ENCODE measurements at places on chromosomes 3 and 15.

- no peak for DNase-seq
These were observed 17.5 kb downstream of the VGLL3 start for GRCh38 chr3:86973440-86973839.

DNA sequence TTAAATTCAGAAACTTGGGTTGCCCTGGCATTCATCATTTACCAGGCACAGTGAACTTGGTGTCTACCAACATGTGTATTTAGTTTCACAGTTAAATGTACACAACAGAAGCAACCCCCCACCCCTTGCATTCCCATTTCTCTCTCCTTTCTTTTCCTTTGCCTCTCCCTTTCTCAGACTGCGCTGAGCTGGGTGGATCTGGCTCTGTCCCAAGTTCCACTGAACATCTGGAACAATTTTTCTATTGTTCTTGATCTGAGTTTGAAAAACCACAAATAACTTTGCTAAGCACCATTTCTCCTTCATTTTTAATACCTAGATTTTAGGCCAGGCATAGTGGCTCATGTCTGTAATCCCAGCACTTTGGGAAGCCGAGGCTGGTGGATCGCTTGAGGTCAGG lies 242.2 kb downstream of the ABHD5 start:
- DNase-seq: no peak

DNA sequence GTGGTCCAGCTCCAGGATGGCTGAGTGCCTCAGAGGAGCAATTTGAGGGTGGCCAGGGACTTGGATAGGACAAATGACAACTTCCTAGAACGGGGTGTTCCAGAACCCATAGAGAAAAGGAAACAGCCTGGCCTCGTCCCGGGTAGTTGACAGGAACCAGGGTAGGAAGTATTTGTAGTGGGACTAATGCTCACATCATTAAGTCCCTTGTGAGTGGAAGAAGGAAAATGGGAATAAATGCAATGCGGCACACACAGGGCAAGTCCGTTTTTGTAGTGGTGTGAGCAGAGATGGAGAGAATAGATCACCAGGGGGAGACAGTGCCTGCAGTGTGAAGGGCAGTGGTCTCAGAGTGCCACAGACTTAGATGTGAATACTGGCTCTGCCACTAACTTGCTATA lies 19.6 kb downstream of the TIMP4 start:
- DNase-seq: no peak

GRCh38 chr15:57263520-57263919 lies 112.8 kb upstream of the CGNL1 start:
- DNase-seq: no peak

DNA sequence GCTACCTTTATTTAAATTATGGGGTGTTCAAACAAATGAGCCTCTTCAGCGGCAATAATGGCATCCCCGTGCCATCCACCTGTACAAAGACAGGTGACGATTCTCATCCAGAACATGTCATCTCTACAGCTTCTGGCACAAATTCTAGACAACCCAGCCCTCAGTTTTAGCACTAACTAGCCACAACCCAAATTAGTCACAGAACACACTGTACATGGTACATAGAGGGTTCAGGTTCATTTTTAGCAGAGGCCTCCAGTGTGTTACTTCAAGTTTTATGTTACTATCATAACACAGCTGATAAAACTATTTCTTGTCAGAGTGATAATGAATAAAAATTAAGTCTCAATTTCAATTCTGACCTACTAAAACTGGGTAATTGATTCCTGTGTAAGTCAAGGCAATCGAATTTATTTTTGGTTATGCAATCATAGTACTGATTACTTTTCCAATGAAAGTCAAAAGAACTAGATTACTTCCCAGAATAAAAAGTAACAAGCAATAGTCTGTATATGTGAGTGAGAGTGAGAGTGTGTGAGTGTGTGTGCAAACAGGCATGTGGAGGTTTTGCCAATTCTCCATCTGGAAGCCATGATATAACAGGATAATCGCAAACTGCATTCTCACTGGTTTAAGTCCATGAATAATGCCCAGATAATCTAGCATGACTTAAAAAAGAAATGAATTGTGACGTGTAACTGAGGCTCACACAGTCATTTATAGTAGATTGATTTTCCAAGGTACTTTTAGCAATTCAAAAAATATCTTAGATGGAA lies 37.4 kb downstream of the SHQ1 start:
- no peak for DNase-seq

- no peak for DNase-seq
These were observed 193.3 kb downstream of the ISL2 start for GRCh38 chr15:76529911-76530310.

DNA sequence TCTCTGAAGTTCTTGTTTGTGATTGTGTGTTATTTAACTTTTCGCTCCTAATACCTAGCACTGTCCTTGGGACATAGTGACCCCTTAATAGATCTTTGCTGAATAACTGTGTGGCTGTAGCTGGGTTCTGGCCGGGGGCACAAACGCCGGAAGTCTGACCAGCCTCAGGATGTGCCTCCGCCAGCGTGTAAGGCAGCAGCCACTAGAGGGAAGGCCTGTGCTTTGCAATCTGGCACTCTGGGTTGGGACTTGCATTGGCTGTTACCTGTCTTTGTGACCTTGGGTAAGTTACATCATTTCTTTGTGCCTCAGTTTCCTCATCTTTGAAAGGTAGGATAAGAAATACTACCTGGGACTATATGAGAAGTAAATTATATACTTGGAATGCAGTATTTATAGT lies 158.7 kb downstream of the GHSR start:
- no peak for DNase-seq

DNA sequence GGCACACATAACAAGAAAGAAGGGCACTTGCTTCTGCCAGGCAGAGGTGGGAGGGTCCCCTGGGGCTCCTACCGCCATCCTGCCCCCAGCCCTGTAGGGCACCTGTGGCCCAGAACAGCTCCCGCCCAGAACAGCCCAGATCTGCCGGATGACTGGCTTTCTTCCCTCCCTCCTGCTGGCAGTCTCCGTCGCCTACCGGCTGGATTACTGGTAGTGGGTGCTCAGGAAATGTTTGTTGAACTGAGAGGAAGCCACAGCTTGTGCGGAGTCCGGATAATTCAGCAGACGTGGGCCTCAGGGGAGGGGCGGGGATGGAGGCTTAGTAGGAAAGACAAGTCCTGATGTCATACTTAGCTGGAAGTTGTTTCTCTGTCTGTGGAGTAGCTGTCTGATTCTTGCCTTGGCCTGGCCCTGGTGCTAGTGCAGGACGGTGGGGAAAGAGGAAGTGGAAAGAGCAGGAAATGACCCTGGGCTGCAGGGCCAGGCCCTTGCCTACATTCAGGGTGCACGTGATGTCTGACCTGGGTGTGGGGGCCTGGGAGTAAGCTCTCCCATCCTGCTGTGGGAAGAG lies 6.7 kb downstream of the CCDC9B start:
- DNase-seq: peak; percentile 31

DNA sequence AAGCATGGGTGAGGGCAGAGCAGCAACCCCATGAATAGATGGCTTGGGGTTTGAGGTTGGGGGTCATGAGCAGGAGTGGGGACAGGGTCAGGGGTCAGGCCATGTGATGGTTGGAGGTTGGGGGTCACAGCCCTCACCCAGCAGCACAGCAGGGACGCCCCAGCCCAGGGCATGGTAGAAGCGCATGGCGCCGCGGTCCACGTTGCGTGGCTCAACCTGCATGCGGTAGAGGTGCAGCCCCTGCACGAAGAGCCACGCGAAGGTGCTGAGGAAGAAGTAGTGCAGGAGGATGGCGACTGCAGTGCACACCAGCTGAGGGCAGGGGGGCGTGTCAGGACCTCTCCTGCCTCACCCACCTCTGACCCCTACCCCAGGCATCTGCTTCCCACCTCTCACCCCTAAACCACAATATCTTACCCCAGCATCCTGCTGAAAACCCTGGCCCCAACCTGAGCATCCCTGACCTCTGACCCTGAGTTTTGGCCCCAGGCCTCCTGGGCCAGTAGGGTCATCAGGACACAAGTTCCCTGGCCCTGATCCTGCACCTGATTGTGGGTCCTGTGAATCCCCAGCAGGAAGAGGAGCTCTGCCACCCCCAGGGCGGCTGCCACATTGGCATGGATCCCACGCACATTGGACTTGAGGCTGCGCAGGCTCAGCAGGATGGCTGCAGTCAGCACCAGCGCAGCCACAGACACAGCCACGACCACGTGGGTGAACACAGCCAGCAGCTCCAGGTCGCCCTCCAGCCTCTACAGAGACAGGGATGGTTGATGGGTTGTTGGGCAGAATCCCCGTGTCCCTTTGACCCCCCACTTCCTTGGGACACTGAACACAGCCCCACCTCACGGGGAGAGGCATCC lies 9.9 kb upstream of the SLC26A6 start:
- DNase-seq: no peak

GRCh38 chr15:51780636-51781035 lies 29.2 kb downstream of the TMOD2 start:
- DNase-seq: no peak

DNA sequence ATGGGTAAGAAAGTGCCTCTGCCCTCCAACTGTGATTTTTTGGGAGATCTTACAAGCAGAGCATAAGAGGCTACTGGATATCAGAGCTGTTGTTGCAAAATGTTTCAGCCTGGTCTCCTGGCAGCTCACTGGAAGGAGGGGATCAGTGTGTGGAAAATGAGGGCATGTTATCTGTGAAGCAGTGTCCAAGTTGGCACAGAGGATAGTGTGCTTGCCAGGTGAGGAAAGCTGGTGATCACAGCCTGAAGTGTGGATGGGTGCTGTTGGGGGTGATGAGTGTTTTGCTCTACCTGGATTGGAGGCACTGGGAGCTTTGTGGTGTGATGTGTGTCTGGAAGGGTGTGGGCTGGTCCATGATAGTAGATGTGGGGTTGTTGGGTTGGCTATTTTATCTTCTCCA lies 69.3 kb downstream of the MCTP2 start:
- DNase-seq: no peak

DNA sequence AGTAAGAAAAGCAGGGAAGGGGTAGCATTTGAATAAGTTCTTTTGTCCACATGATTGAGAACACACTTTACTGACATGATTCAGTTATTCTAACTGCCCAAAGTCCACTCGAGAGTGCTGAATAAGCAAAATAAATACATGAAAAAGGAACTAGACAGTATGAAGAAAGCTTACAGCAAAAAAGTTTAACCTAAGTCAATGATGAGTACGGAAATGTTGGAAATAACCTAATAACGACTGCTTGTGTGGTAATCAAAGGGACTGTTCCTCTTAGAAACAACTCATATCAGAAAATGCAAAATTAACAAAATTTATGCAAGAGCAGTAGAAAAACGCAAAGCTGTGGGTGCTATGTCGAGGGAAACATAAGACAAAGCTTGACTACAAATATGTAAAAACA lies 36.6 kb downstream of the DMXL2 start:
- DNase-seq: no peak

- DNase-seq: no peak
These were observed 119.9 kb upstream of the FHIT start for GRCh38 chr3:61371123-61371522.

DNA sequence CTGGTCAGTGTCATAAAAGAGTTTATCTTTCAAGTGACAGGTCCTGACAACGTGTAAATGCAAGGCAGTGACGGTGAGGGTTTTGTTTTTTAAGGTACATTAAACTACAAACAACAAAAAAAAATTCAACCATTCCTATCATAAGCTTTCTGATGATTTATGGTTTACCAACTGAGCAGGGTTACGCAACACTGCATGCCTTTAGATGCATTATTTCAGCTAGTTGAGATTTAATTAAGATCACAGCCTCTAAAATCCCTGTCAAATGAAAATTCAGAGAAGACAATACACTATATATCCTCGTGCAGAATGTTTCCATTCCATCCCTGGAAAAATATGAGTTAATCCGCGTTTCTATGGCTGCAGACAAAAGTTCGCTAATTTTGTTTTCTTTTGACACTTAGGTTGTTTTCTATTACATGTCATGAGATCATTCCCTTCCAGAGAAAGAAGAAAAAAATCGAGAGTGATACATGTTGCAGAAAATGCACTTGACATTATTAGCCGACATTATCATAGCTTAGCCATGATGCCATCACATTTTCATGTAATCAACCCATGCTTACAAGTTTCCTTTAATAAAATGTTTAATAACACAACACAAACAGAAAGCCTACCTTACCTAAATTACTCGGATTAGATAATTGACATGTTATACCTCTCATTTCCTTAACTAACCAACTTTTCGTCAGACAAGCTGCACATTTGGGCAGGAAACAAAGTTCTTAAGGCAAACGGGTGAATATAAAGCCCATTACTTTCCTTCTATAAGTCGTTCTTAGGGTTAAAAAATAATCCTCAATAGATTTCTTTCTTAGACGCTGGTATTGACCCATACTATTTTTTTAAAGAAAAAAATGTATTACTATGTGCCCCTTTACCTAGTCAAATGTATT lies 521.2 kb downstream of the FOXP1 start:
- DNase-seq: peak; percentile 29

DNA sequence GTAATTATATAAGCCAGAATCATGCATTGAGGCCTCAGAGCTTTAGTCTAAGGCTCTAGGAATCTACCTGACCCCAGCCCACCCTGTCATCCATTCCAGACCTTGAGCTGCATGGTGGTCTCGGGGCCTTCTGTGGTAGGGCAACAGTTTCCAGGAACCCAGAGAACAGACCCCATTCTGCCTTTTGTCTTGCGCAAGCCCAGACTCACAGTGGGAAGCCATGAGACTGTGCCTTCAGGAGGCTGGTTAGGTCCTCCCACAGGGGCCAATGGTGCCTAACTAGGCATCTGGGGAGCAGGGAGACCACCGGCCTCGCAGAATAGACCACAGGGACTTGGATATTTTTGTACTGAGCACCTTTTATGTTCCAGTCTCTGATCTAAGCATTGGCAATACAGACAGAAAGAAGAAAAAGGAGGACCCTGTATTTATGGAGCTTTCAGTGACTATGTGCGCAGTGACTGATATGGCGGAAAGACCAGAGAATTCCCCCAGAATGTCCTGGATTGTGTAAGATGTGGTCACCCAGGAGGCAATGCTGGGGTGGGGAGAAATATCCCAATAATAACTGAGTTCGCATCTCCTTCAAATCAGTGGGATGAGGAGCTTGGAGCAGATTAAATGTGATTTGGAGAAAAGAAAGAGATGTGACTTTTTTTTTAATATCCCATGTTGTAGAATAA lies 40.1 kb downstream of the MCF2L2 start:
- DNase-seq: no peak

- DNase-seq: no peak
These were observed 104.4 kb upstream of the C2CD4B start for GRCh38 chr15:62269504-62269903.

- DNase-seq: no peak
These were observed 34.1 kb downstream of the CCDC191 start for GRCh38 chr3:114022145-114022802.

GRCh38 chr15:82917249-82917648 lies 35.3 kb downstream of the HOMER2 start:
- no peak for DNase-seq

GRCh38 chr3:43075904-43076661 lies 29.8 kb downstream of the POMGNT2 start:
- no peak for DNase-seq

- no peak for DNase-seq
These were observed 86.7 kb upstream of the SELENOK start for GRCh38 chr3:53978386-53978785.

Measured in CD4-positive, alpha-beta T cell treated with Interferon alpha-2 for 1 hour (primary cell).